RWPE2 (cell line): ENCODE measurements at places on chromosomes 2 and 18.
A peak's percentile ranks its signal among the peaks of the same experiment; 100 is the strongest.

GRCh38 chr2:218830526-218831306 lies 887 bp downstream of the PRKAG3 start:
- no peak for DNase-seq

- DNase-seq: no peak
Measured at GRCh38 chr2:53770264-53770663, 2.7 kb downstream of the CHAC2 start.

- no peak for DNase-seq
Measured at GRCh38 chr2:182548031-182548950, 121.5 kb upstream of the PDE1A start.

DNA sequence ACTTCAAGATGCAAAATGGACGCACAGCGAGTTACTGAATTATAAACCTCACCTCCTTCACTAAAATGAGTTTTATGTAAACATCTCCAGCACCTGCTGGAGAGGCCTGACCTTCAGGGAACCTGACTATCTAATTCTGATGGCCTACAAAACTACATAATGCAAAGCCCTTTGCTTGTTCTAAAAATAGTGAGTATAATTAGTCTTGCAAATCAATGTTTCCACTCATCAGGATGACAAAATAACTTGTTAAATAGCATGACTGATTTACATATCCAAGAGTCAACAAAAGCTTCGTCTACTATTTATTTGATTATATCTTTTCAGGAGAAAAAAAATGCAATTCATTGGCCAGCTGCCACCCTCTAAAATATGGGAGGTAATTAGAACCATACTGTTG lies 326.3 kb upstream of the MC4R start:
- no peak for DNase-seq

- no peak for DNase-seq
Measured at GRCh38 chr18:50090370-50091312, 104.3 kb downstream of the MYO5B start.

DNA sequence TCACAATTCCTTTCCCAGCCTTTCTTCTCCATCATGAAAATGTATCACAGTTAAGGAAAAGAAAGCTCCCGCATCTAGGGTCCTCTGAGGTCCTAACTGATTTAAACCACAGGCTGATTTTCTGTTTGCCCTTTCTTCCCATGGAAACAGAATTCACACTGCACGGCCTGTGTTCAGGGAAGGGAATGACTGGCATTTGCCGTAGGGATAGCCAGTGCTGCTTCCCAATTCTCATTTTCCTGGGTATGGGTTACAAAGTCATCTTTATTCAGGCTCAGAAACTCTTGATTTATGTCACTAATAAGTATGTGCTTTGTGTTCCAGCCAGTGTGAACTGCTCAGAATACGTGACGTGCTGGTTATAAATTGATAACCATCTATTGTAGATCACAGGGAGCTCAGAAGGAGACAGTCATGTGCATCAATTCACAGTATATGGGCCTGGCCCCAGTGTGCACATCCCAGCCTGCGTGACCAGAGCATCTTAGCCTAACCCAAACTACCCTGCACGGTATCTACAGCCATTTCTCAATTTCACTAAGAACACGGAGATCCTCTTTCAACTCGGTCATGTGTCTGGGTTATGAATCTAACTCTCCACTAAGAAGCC lies 163.3 kb downstream of the LRRC30 start:
- DNase-seq: no peak

DNA sequence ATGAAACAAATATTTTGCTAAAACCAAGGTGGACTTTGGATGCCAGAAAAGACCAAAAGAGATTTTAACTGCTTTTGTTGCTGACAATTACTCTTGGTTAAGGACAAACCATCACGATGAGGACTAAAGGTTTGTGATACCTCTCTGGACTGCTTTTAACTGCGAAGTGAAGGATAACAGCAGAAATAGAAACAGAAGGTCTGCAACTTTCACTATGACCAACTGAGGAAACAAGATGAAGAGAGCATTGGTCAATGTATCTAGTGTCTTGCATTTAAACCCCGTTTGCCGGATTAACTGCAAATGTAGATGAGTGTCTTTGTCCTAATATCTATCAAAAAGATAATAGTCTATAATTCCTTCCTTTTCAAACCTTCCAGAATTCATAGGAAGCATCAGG lies 541.7 kb downstream of the ERBB4 start:
- DNase-seq: no peak

- no peak for DNase-seq
Measured at GRCh38 chr18:79388043-79388442, 7.7 kb upstream of the NFATC1 start.

DNA sequence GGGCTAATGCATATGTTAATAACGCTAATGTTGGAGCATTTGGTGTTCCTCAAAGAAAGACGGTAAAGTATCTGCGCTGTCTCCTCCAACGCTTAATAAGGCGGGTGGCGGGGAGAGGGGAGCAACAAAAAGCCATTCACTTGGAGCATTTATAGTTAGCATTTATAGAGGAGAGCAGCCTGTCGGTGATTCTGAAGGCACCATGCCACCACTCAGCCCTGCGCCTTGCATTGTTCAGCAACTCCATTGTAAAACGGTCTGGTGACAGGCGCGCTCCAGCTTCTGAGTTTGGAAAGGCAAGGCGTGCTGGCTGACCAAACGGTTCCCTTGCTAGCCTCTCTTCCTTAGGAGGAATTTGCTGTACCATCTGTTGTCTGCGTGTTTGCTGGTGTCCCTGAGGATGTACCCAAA lies 83.9 kb downstream of the LYPD1 start:
- DNase-seq: no peak

DNA sequence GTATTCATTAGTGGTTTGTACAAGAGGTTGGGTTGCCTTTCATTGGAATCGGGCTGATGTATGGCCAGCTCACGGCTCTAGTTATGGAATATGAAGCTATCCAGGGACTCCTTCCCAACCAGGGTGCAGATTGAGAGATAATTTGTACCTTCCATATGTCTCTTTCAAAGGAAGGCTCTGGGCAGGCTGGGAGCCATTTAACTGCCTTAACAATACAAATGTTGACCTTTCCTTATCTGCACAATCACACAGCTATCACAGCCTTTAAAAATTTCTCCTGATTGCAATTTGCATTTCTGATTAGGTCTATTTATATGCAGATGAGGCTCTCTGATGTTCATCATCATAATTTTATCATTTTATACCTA lies 58.7 kb downstream of the MYO3B start:
- DNase-seq: no peak

- no peak for DNase-seq
Measured at GRCh38 chr2:153163055-153163454, 315.5 kb downstream of the RPRM start.

DNA sequence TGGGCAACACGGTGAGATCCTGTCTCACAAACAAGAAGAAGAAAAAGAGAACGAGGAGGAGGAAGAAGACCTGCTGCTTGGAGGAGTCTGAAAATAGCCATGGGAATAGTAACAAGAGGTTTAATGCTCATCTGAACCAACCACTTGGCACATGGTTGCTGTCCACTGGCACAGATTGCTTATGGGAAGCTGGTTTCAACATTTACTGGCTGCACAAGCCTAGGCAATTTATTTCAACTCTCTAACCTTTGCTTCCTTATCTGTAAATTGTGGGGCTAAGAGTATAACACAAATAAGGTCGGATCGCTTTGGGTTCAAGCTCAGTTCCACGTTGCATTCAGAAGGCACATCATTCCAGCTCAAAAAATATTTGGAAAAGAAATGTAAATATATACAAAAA lies 14.2 kb upstream of the RHOB start:
- DNase-seq: no peak

DNA sequence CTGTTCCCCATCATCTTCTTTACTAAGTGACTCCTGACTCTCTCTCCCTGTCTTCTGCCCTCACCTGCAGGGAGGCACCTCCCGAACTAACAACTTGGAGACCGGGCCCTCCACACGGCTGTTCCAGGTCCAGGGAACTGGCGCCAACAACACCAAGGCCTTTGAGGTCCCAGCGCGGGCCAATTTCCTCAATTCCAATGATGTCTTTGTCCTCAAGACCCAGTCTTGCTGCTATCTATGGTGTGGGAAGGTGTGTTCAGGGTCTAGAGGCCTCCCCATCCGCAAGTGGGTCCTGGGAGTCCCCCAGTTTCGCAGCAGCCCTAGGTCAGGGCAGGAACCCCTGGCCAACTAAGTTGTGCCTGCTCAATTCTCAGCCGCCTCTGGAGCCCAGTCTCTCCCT lies 15.5 kb downstream of the VIL1 start:
- DNase-seq: peak; percentile 17

GRCh38 chr2:182321096-182321495 lies 105.7 kb downstream of the PDE1A start:
- no peak for DNase-seq

GRCh38 chr2:228629251-228629650 lies 447.8 kb upstream of the SPHKAP start:
- no peak for DNase-seq

DNA sequence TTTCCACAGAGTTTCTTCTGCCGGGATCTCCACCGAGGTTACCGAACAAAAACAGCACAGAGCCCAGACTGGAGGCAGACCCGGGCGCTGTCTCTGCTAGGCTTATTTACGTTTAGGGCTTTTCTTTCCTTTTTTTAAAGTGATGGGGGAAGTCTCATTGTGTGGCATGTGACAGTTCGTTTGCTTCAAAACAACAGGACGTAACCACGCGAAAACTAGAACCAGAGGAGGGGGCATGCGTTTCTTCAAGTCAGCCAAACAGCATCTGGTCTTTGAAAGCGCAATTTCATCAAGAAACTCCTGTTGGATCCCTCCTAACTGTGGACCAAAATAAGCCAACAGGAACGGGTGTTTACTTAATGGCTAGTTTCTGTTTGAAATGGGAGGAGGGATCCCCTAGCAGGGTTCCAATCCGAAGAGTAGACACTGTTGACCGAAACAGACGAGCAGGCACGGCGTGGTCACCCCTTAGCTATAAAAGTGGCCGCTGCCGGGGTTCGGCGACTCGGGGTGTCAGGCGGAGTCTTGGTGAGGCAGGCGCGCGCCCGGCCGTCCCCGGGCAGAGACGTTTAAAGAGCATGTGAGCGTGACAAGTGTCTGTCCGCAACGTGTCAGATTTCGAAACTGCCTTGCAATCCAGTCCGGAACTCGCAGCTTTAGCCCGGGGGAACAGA lies 997 bp upstream of the TGIF1 start:
- DNase-seq: no peak

DNA sequence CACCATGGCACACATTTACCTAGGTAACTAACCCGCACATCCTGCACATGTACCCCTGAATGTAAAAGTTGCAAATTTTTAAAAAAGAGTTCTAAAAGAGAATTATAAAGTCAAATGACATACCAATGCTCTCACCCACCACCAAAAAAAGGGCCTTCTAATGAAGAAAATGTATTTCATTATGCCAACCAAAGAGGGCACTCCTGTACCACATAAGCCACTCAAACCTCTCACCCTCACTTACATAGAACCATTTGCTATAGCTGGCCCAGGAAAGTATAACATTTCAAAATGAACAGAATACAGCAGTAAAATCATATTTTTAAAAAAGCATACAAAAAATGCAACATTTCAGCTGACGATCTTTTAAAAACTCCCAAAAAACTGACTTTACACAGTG lies 241.5 kb upstream of the PKDCC start:
- DNase-seq: no peak

- DNase-seq: no peak
Measured at GRCh38 chr2:39737661-39738060, 41.4 kb downstream of the THUMPD2 start.

GRCh38 chr2:59903994-59904544 lies 649.4 kb downstream of the BCL11A start:
- DNase-seq: no peak

DNA sequence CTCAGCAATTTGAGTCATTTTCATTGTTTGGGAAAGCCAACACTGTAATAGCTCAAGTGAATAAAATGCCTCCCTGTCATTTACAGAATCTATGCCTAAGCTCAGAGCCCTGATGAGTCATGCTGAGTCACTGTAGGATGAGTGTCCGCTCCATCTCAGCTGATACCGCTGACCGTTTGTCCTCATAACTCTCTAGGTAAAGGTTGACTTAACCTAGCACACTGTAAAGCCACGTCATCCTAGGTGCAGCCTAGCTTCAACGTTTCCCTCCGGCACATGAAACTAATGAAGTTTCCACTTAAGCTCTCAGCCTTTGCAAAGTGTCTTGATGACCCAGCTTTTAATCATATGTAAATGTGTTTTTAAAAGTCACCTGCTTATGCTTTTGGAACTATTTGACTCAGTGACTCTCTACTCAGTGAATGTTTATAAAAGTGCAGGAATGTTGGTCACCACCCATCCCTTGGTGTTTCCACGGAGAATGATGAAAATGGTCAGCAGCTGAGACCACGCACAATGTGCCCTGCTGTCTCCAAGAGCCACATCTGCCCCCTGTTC lies 154.0 kb downstream of the PMAIP1 start:
- DNase-seq: peak; percentile 88

DNA sequence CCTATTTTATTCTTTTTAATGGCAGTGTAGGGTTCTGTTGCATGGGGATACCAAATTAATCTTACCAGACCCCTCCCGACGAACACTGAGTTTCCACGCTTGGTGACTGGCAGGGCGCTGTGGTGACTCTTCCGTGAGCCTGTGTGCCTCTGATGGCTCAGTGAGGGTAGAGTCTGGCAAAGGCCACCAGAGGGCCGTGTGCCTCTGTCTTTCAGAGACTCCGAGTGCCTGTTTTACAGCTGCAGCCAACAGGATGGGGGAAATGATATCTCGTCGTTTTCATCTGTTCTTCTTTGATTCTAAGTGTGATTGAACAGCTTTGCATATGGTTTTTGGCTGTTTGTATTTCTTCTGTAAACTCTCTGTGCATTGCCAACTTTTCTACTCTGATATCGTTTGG lies 99.8 kb downstream of the ZNF236 start:
- no peak for DNase-seq

DNA sequence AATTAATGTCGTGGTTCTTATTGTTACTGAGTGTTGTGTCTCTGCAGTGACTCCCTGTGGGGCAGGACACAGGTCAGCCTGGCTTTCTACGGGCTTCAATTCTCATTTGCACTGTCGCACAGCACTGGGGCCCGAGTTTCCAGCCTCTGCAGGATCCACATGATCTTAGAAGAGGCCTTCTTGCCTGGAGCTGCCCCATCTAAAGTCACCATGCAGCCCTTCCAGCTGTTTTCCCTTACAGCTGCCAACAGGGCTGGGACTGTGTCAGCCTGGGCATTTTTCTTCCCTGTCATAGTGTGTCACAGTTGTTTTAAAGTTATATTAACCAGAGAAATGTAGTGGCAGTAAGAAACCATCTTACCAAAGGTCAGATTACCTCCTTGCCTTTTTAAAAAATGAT lies 27.0 kb downstream of the FHL2 start:
- no peak for DNase-seq

DNA sequence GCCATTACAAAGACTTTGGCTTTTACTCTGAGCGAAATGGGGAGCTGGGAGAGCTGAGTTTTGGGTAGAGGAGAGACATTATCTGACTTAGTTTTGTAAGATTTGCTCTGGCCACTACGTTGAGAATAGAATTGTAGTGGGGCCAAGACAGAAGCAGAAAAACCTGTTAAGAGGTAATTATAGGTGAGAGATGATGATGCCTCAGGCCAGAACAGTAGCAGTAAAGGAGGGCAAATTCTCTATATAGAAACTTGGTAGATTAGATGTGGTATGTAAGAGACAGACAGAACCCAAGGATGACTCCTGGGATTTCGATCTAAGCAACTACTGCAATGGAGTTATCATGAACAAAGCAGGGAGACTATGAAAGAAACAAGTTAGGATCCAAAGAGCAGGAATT lies 17.4 kb upstream of the CREB1 start:
- DNase-seq: no peak
